ENCODE measurements at places on chromosomes 16 and 17.

GRCh38 chr17:14098246-14098645 lies 28.9 kb downstream of the COX10 start:
- no peak for DNase-seq

DNA sequence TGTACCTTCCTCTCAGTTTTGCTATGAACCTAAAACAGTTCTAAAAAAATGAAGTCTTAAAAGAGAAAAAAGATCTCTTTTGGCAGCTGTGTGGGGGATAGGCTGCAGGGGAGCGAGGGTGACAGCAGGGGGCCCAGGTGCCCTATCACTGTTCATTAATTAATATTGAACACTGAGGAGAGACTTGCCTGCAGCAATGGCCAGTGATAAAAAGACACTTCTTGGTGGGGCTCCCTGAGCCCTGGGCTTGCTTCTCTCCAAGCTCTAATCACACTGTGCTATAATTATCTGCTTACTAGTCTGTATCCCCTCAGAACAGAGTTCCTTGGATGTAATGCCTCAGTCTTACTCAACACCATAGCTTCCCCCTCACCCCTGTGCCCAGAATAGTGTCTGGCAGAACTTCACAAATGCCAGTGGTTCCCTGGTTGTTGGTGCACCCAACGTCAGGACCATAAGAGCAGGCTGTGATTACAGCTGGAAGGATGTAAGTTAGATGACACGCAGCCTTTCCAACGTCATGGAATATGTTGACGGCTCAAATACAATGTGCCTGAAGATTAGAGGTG lies 52.0 kb upstream of the IRX6 start:
- no peak for DNase-seq

- DNase-seq = no peak
These were observed 41.8 kb upstream of the ARL4D start for GRCh38 chr17:43356999-43357398.

DNA sequence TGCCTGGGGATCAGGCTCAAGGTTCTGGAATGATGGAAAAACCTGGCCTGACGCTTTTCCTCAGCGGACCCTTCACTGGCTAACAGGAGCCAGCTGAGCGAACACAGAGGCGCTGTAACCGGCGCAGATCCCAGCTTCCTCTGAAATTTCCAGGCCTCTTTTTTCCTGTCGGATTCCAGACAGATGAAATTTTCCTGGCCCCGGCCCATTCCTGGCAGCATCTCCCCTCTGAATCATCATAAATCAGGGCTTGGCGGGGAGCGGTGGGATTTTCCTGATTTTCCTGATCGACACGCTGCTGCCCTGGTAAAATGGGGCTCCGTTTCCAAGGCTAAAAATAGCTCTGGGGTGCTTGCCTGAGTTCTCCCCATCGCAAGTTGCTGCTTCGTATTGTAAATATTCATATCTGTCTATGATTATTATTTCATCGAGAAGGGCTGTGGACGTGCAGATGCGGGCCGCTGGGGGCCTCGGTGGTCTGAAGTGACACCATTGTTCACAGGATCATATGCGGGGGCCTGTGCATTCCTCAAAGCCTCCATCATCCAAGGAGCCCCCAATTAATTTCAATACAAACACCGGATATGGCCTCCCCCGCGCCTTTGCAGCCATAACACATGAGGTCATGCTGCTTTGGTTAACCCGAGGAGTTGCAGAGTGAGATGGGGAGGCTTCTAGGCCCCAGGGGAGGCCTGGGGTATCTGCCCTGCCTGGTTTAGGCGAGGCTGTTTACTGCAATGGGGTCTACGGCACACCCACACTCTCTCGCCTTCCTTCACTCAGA lies 45.8 kb upstream of the ETV4 start:
- no peak for DNase-seq

GRCh38 chr17:77375917-77376651 lies 235.3 kb downstream of the SEC14L1 start:
- DNase-seq = peak; percentile 54

- DNase-seq = no peak
These were observed 18.9 kb downstream of the DNAH17 start for GRCh38 chr17:78558181-78558850.

Data from T-helper 22 cell (primary cell).